T-helper 22 cell (primary cell): ENCODE measurements at places on chromosomes 13 and 19.

DNA sequence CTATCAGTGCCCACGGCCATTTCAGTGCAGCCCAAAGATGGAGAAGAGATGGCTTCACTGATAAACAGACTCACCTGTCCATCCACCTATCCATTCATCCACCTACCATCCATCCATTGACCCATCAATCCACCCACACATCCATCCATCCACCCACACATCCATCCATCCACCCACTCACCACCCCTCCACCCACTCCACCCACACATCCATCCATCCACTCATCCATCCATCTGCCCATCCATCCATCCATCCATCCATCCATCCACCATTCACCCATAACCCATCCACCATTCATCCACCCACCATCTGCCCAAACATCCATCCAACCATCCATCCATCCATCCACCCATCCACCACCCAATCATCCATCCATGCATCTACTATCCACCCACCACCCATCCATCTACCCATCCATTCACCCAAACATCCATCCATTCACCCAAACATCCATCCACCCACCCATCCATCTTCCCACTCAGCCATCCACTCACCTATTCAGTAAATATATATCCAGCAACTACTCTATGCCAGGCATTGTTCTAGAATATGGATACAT, 31.6 kb upstream of the ZNRF4 start:
- no peak for DNase-seq

DNA sequence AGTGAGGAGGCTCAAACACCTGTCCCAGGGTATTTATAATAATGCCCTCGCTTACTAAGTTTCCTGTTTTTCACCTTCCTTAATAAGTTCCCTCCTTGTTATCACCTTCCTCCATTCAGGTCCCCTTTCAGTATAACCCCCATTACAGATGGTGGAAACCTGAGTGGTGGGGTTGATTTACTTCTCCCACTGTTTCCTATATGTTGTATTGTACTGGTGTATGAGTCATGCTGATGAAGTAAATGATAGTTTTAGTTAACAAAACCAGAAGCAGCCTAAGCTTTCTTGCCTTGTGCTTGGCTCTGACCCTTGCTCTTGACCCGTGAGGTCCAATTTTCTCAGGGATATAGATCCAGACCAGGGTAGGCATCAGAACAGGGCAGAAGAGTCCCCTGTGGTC, 22.3 kb upstream of the TNFSF11 start:
- no peak for DNase-seq

- no peak for DNase-seq
These were observed 150.3 kb upstream of the TSHZ3 start for GRCh38 chr19:31499281-31500196.

DNA sequence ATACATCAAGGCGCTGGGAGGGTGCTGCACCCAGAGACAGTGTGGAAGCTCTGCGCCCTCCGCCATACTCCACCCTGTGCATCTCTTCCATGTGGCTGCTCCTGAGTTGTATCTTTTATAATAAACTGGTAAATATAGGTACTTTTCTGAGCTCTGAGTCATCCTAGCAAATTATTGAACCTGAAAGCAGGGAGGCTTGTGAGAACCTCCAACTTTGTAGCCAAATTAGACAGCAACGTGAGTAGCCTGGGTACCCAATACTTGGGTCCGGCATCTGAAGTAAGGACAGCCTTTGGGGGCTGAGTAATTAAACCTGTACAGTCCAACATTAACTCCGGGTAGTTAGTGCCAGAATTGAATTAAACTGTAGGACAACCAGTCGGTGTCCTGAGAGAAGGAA, 57.4 kb downstream of the RUBCNL start:
- DNase-seq = no peak

DNA sequence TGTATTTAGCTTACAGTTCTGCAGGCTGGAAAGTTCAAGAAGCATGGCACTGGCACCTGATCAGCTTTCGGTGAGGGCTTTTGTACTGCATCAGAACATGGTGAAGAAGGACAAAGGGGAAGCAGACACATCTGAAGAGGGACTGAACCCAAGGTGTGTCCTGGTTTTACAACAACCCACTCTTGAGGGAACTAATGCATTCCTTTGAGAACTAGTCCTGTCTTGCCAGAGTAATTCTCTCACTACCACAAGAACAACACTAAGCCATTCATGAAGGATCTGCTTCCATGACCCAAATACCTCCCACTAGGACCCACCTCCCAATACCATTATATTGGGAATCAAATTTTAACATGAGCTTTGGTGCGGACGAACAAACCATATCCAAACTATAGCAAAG, 93.6 kb downstream of the RFC3 start:
- DNase-seq = no peak

DNA sequence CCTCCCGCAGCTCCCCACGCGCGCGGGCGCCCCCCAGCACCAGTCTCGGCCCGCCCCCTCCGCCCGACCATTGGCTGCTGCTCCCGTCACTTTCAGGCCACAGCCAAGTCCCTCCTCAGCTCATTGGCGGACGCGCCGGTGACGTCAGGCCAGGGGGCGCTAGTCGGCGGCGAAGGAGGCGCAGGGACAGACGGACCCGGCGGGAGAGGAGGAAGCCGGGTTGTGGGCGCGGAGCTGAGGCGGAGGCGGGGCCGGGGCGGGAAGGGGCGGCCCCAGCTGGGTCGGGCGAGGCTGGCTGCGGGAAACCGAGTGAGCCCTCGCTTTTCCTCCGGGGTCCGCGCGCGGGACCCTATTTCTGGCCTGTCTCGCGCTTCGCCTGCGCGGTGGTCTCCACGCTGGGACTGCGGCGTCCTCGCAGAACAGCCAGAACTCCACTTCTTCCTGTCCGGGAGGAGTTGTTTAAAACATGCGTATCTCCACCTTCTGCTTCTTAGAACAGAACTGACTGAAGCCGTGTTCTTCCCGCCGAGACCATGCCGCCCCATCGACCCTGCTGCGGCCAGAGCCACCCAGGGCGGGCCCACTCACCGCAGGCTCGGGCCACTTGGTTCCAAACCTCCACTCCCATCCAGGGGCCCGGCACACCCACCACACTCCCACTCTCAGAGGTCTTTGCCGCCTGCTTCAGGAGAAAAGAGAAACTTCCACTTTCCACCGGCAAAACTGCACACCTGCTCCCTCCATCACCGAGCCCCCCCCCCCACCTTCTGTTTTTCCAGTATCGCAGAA, 471 bp upstream of the TMTC4 start:
- peak; percentile 100 for DNase-seq

- DNase-seq = no peak
These were observed 102.2 kb upstream of the SERP2 start for GRCh38 chr13:44271473-44271872.

DNA sequence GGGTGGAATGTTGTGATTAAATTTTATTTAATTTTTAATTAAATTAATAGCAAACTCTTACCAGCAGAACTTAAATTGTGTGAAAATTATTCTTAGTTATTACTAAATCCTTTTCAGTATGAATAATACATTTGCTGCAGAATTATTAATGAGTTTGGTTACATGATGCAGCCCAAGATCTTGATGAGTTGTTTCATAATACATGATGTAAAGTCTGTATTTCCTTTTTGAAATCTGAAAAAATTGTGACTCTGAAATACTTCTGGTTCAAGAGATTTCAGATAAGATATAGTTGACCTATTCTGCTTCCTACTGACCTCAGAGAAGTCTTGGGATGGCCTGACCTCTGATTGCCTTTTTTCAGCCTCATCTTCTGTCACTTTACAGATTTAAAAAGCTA, 11.1 kb downstream of the SAE1 start:
- no peak for DNase-seq
